ENCODE measurements at places on chromosomes 12 and 14.

GRCh38 chr12:8912914-8913313, 1.4 kb upstream of the PHC1 start:
- DNase-seq = no peak

- no peak for DNase-seq
These were observed 797.4 kb upstream of the FBXO33 start for GRCh38 chr14:40229676-40230075.

DNA sequence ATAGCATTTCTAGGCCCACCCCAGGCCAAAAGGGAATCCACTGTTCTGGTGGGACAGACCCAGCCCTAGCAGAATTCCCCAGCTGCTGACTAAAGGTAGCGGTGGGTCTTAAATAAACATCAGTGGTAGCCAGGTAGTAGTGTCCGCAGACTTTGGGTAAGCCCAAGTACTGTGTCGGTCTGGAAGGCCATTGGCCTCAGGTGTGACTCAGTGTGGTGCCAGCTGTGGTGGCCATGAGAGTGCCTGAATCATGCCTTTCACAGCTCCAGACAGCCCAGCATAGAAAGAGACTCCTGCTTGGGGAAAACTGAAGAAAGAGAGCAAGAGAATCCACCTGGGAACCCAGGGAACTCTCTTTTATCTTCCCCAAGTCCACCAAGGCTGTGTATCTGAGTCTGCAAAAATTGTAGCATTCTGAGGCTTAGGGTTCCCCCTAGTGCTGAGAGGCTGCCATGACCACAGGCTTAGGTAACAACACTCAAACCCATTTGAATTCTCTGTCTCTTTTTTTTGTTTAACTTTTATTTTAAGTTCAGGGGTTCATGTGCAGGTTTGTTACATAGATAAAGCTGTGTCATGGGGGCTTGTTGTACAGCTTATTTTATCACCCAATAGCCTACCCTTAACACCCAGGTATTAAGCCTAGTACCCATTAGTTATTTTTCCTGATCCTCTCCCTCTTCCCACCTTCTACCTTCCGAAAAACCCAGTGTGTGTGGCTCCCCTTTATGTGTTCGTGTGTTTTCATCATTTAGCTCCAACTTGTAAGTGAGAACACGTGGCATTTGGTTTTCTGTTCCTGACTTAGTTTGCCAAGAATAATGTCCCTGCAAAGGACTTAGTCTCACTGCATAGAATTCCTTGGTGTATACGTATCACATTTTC, 16.7 kb upstream of the CD163L1 start:
- DNase-seq = peak; percentile 5

- no peak for DNase-seq
These were observed 26.2 kb downstream of the RAD9B start for GRCh38 chr12:110528277-110528839.

- DNase-seq = no peak
These were observed 47.3 kb downstream of the WDR20 start for GRCh38 chr14:102187044-102187443.

DNA sequence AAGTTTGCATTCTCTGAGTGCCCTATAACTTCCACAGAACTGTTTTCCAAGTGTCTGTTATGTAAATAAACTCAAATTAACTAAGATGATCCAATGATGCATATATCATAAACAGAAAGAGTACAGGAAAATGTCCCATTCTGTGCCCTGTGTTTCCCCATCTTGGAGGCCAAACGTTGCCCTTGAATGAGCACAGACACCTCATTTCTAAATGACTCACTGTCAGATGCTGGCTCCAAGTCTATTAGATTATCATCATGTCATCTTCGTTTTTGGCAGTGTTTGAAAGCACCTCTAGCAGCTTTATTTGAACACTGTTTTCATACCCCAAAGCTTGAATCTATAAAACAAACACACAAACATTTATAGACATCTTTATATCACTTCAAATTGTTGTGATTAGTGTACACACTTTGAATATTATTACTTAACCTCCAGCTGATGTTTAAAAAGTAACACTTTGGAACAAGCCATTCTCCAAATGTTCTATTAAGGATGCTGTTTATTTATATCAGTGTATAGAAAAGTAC, 424.2 kb downstream of the NOVA1 start:
- no peak for DNase-seq

DNA sequence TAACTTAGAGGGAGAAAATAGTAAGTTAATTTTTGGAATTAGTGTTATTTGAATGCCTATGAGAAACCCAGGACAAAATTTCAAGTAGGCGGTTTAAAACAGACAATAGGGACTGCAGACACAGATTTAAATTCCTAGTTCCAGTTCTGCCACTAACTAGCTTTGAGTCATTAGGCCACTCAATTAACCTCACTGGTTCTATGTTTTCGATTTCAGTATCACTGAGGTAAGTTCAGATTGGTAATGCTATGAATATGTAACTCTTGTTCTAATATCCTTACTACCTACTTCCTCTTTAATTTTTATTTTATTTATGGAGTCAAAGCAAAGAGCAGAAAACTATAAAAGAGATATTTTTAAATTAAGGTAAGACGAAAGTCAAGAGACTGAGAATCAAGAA, 52.6 kb downstream of the GALC start:
- DNase-seq = no peak

DNA sequence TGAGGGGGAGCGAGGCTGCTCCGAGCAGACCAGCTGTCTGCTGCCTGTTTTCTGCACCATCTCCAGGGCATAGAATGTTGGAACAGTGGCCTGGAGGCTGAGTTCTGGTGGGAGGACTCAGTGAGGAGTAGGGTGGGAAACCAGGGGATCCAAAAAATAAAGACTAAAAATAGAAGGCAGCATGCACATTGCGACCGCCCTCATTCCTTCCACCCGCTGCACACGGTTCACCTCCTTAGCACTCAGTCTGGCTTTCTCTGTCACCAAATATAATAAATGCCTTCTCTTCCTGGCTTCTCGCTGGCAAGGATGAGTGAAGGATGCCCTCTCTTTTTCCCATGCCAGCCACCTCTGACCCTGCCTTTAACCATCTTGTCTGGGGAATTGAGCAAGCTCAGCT, 146.2 kb downstream of the AACS start:
- no peak for DNase-seq

DNA sequence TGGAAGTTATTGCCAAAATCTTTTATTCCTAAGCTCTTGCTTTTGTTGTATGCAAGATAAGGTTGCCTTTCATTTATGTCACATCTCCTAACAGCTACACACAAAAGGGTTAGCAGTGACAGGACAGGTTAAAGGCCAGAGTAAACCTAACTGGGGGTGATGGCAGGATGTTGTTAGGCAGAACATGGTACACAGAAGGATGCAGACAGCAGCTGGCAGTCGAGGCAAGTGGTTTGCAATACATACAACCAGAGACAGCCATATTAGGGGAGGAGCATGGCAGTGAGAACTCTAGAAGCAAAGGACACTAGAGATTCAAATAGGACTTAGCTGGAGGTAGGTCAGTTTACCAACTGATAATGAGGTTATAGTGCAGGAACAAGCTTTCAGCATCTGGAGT, 2.7 kb upstream of the ABCD2 start:
- DNase-seq = no peak

DNA sequence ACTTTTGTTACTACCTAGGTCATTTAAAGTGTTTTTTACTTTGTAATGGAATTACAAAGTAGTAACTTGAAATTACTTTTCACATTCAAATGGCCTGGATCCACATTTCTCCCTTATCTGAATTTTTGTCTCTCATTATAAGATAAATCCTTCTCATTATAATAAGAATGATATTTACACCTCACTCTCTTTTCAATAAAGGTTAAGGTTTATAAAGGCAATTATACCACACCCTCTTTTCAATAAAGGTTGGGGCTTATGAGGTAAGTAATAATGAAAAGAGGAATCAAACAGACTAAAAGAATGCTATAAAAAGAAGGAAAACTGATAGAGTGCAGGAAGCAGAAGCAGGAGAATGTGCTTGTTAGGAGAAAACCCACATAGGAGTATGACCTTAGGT, 210.8 kb downstream of the ACSS3 start:
- DNase-seq = no peak

DNA sequence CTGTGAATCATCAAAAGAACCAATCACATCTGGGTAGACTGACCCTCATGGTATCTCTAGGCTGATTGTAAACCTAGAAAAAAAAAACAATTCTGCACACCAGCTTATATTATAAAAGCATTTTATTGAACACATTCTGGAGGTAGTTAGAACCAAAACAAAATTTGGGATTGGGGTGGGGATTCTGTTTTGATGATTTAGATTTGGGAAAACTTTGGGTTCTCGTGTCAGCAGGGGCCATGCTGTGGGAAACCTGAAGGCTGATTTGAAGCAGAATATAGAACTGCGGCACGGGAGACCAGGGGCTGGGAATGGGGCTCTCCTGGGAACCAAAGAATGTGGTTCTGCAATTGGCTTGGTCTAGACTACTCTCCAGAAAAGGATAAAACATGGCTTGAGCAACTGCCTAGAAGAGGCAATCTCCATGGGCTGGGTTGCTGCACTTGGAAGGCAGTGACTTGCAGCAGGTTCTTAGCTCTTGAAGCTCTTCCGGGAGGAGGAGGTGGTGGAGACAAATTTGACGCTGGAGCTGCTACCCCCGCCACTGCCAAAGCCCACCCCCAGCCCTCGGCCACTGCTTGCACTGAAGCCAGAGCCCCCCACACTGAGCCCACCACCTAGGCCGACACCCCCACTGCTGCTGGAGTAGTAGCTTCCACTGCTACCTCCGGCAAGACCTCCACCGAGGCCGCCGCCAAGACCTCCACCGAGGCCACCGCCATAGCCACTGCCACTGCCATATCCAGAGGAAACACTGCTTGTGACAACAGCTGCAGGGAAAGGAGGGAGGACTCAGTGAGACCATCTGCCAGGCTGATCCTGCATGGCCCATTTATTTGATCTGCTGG, 5.5 kb downstream of the KRT5 start:
- DNase-seq = no peak

DNA sequence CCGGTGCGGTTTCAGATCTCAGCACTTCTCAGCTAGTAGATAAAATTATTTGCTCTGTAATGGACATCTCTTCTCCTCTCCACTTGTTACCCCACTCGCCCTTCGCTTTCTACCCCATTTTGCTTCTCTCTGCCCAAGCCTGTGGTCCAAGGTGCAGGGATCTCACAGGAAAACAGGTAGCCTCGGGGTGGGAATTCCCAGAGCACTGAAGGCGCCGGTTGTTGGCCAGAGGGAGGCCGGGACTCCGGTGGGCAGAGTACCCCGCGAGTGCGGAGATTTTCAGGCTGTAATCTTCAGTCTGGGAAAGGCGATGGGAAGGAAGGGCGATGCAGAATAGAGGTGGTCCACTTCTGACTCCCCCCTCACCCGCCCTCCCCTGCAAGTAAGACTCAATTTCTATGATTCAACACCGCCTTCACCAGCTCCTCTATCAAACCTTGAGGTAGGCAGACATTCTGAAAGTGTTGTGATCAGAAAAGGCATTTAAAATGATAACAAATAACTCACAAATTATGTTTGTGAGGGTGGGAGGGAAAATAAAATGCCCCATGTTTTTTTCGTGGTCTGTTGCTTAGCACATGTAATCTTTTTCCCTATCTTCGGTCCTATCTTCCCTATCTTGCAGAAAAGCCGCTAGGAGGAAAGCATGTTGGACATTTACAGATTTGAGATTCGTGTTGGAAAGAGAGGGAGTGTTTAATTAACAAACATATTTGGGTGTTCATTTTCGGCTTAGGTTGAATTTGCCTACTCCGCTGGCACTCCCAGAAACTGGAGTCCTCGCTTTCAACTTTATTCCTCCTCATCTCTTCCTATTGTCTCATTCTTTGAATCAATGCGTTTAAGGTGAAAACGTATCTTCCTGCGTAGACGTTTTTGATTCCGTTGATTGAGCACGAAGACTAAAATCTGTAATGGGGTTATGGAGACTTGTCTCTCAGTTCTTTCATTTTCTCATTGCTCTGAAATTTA, 8.5 kb downstream of the FOXG1 start:
- DNase-seq = no peak

DNA sequence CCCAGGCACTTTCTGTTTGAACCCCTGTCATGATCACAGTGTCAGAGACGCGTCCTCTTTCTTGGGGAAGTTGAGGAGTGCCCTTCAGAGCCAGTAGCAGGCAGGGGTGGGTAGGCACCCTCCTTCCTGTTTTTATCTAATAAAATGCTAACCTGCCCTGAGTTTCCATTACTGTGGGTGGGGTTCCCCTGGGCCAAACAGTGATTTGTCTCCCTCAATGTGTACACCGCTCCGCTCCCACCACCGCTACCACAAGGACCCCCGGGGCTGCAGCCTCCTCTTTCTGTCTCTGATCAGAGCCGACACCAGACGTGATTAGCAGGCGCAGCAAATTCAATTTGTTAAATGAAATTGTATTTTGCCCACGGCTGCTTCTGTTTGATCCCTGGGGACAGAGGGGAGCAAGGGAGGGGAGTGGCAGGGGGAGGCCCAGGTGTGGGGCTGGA, 5.1 kb downstream of the SHMT2 start:
- DNase-seq = no peak

DNA sequence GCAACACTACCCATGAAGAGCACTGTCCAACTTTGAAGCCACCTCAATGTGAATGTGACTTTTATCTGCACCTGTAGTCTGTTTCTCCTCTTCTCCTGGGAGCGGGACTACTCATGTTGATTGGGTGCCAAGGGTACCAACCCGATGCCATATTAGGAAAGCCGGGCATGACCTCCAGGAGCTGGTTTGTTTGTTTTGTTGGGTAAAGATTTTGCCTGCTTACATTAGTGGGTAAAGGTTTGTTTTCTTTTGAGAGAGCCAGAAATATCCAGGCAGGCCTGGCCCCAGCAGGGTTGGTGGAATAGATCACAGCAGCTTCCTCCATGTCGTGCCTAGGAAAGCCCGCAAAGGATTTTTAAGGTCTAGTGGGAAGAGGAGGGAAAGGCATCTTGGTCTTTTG, 19.7 kb upstream of the ITPK1 start:
- DNase-seq = no peak

DNA sequence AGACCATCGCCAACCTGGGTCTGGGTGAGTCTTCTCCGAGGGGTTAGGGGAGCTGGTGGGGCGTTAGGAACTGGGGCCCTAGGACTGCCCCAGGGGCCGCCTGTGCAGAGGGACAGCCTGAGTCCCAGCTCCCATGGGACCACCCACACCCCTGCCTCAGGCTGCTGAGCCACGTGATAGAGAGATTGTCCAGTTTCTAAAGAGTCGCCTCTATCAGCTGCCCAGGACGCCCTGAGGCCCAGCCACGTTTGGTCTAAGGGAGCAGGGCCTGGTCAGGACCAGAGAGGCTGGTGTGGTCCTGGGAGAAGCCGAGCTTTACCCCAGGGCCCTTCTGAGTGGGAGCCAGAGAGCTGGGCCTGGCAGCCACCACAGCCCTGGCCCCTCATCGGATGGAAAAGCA, 107.1 kb downstream of the LGMN start:
- DNase-seq = no peak

DNA sequence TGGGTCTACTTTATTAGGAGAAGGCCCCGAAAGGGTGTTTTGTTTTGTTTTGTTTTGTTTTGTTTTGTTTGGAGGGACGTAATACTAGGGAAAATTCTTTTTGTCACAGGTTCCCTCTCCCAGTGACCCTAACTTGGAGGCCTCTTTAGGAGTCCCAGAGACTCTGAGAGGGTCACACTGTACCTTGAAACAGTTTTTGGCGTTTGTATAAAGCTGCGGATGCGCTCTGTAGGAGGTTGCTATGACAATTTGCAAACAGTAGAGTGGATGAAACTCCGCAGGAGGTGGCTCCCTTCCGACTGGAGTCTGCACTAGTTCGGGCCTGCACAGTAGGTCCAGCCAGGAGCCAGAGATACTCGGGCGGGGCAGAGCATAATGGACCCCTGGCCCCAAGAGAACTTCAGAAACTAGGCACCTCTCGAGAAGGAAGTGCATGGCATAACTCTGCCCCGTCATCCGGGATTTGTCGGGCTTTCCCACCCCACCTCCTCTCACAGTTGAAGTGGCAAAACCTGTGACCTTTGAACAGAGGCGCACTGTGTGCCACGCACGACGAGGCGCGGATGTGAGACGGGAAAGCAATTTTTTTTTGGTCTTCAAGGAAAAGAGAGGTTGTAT, 1.3 kb upstream of the DYRK2 start:
- DNase-seq = peak; percentile 31
